ENCODE measurements at places on chromosomes 5 and 9.

GRCh38 chr5:42021923-42022322, 96.8 kb downstream of the FBXO4 start:
- no peak for DNase-seq

- DNase-seq = no peak
Observed at GRCh38 chr9:136482046-136482792, 621 bp downstream of the SEC16A start.

GRCh38 chr9:132426639-132427414, 16.8 kb downstream of the CFAP77 start:
- DNase-seq = no peak

DNA sequence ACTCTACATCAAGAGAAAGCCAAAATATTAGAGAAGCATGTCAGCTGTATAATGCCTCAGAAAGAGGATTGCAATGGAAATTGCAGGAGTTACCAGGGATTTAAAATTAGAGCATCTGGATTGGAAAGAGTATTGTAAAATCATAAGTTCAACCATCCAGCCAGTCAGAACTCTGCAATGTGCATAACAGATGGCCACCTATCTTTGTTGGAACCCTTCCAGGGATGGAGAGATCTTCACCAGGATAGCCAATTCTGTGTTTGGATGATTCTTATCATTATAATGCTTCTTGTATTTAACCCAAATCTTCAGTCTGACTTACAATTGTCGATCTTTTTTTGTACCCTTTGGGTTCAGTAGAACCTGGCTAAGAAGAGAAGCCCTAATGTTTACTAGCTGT, 164.4 kb downstream of the TLR4 start:
- DNase-seq = no peak

DNA sequence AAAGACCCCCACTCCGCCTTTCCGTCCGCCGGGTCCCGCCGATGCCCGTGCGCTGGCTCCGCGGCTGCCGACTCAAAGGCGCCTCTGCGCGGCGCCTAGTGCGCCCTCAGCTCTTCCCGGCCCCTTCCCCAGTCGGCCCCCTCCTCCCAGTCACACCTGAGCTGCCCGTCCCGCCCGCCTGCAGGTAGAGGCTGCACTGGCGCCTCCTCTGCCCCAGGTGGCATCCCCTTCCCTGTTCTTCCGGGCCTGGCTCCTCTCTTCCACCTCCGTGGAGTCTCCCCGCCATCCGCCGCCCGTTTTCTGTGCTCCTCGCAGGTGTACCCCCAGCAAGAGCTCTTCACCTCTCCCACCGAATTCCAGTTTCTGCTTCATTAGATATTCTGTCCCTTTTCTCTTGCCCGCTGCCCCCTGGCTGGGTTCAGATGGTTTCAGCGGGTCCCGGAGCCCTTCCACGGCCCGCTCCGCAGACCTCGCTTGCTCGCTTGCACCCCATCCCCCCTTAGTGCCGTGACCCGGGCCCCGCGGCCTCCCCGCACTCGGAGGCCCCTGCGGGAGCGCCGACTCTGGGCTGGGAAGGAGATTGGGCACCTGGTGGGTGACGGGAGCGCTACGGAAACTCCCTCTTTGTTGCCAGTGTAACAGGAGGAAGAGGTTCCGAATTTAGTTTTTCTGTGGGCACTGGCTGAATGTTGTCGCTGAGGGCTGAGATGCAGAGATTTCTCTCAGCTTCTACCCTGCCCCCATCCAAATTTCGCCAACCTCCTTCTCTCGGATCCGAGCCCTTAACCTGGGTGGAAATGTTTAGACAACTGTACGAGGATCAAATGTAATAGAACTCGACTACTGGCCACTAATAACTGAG, 809 bp downstream of the SLC44A1 start:
- DNase-seq = no peak

GRCh38 chr9:114981063-114981462, 50.7 kb upstream of the TNFSF8 start:
- DNase-seq = no peak

DNA sequence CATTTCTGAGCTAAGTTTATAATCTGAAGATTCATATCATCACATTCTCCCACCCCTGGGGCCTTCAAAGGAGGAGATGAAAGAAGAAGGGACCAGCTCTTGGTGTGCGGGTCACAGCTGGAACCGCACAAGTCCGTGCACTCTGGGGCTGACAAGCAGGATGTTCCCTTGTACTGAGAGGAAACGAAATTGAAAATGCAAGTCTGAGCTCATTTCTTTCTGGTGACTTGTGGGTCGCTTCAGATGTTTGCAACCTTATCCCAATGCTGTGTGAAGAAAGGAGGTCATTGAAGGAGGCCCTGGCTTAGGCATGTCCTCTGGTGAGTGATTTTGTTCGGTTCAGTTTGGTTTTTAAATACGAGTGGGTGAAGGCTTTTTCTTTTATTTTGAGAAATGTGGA, 59.6 kb downstream of the C9orf152 start:
- DNase-seq = no peak

GRCh38 chr5:12876541-12877298, 972.5 kb upstream of the CTNND2 start:
- no peak for DNase-seq

DNA sequence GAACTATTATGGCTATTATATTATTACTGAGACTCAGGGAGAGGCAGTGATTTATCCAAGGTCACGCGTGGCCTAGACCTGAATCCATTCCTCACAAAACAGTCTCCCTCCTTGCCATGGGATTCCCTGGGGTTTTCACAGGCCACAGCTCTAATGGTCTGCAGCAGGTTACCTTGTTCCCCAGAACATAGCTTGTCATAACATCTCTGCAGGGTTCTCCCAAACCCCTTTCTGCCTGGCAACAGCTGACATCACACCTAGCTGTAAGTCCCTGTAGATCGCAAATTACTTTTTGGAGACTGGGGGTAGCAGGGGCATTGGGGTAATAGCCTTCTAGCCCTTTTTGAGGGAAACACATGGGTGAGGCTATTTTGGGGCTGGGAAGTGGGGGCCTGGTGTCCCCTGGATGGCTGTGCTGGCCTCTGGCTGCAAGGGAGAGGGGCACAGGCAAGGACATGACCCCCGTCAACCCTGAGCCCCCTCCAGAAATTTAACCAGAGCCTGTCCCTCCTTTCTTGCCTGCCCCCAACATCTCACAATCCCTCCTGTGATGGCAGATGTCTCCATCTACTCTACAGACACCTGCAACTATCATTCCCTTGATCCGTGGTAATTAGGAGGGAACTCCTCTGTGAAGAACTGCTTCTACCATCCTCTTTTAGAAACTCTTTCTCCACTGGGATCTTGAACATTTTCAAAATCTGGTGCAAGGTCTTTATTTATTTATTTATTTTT, 1.3 kb downstream of the CD74 start:
- DNase-seq = no peak

- DNase-seq = no peak
Observed at GRCh38 chr5:139844472-139845145, 49.0 kb downstream of the PSD2 start.

- DNase-seq = no peak
Observed at GRCh38 chr9:116274293-116274692, 120.7 kb downstream of the PAPPA start.

DNA sequence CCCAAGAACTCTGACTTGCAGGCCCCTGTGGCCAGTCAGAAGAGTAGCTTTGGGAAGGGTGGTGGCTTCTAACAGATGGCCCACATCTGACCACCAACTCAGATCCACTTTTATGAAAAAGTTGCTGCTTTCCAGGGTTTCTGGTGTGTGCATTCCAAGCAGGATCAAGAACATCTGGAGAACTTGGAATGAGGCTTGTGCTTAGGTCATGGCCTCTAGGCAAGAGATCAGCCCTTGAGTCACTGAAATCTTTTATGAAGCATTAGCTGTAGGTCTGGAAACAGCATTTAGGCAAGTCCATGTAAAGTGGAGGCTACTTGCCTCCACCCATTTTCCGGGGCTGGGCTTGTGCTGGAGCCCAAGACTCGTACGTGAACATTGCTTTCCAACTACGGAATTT, 433.3 kb downstream of the SH3GL2 start:
- DNase-seq = no peak

DNA sequence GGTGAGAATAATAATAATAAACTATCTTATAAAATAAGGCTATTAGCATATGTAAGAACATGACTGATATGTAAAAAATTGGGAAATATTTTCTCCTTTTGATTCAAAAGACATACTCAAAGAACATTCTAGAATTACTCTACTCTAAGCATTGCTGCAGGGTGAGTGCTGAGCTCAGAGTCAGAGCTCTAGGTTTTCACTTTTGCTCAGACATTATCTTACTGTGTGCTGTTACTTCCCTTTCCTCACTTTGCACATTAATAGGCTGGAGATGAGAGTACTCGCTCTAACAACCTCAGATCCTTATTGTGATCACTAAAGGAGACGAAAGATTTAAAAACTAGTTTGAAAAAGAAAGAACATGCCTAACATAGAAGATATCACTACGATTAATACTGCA, 99.4 kb upstream of the C9orf72 start:
- no peak for DNase-seq

DNA sequence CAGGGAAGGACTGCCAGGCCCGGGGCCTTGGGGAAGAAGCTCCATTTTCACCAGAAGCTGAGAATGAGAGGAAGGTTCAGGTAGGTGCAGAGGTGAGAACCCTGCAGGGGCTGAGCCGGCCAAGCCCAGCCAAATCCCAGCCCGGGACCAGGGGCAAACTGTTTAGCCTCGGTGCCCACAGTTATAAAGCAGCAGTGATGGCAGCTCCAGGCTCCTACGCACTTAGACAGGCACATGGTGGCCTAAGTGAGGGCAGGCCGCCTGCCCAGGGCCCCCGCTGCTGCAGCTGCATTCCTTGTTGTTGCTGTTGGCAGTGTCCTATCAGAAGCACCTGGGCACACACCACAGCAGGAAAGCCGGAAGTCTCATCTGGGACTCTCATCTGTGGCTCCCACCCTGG, 159.9 kb upstream of the FOXD4L5 start:
- DNase-seq = no peak

GRCh38 chr9:104960662-104961061, 32.7 kb upstream of the ABCA1 start:
- DNase-seq = no peak

- no peak for DNase-seq
Observed at GRCh38 chr5:34627794-34628193, 28.3 kb upstream of the RAI14 start.

- no peak for DNase-seq
Observed at GRCh38 chr9:15268782-15269181, 38.2 kb downstream of the TTC39B start.

GRCh38 chr5:32261198-32261597, 51.5 kb downstream of the MTMR12 start:
- DNase-seq = no peak

- DNase-seq = no peak
Observed at GRCh38 chr5:33330992-33331391, 109.8 kb upstream of the TARS1 start.

DNA sequence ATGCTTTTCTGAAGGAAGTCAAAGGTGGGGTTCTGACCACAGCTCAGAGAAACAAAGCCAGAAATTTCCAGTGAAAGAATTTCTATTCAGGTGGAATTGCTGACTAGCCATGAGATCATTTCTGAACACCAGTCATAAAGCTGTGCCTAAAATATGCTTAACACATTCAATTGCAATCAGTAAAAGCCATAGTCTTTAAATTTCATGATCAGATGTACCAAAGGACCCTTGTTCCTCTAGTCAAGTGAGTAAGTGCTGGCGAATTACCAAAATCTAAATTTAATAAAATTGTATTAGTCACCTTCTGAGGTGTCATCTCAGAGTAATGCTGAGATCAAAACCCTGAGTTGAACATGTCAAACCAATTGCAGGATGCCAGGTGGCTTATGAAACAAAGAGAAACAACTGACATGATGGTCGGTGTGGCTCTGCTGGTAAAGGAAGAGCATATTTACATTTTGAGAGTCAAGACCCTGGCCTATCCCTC, 334.2 kb upstream of the CCNH start:
- no peak for DNase-seq

GRCh38 chr9:108386859-108387384, 468.9 kb downstream of the ACTL7B start:
- DNase-seq = no peak

DNA sequence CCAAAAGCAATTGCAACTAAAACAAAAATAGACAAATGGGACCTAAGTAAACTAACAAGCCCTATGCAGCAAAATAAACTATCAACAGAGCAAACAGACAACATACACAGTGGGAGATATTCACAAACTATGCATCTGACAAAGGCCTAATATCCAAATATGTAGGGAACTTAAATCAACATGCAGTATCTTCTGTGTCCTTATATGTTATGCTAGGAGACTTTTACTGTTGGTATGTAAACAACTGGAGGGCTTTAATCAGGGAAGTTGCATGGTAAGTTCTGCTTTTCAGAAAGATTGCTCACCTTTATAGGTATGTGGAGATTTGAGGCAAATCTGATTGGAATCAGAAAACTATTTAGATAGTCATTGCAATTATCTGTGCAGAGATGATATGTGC, 461.2 kb upstream of the RIOK2 start:
- DNase-seq = no peak

DNA sequence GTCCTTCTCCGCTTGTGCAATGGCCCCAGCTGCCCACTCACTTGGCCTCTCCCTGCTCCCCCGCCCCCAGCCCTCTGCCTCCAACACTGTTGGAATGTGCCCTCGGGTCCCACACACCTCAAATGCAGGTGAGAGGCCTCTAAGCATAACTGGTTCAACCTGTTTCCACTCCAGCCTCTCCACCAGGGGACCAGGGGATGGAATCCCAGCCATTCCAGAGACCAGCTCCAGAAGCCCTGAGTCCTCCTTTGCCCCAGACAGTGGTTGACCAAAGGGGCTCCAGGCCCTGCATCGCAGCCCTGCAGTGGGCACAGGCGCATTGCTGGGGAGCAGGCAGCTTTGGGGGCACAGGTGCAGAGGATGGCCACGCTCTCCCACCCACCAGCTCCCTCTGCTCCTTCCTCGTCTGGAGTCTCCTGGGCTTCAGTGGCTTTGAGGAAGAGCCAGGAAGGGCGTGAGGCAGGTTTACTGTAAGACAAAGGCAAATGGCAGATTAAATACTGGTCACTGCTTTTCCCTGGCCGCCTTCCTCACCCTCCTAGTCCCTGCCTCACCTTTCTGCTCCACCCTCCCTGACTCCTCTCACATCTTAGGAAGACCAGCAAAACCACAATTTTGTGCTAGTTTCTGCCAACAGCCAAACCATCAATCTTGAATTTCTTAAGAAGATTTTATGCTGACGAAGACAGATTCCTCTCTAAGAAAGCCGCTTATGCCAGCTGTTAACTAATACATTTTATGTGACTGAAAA, 29.1 kb upstream of the IRX2 start:
- no peak for DNase-seq

DNA sequence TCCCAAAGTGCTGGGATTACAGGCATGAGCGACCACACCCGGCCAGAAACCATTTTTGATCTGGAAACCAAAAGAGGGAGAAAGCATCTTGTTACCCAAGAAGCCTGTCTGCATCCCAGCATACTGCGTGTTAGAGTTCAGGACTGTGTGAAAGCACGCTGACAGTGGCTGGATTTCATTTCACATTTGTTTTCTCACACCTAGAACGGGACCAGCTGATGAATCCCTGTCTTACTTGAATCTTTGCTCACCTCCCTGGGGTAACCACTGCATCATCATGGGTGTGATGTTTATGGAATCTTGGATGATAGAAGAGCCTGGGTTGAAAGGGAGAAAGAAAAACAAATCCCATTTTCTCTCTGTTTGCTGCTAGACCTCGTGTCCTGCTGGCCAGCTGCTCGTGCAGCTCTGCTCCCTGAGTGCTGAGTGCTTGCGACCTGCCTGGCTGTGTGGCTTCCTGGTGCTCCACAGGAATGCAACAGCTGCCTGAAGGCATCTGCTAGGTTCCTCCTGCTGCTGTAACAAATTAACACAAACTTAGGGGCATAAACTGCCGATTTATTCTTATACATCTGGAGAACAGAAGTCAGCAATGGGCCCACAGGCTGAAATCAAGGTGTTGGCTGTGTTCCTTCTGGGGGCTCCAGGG, 378.3 kb upstream of the DAP start:
- no peak for DNase-seq

Measured in esophagus squamous epithelium (tissue), 5 donors.